ENCODE measurements at places on chromosomes 4 and X. TPM values are rescaled to one million over a fixed set of nuclear protein-coding genes. Genes with fewer than 3 reads are reported as not detected.

GRCh38 chrX:109635146-109635545, 10.2 kb upstream of the KCNE5 start:
- H3K36me3 ChIP-seq: no peaks in the 10 kb centered on the region
- no peak overlapping the region for H3K27ac ChIP-seq
- H3K27me3 ChIP-seq: no peaks in the 10 kb centered on the region
- H3K4me1 ChIP-seq: peaks cover 6% of the 10 kb centered on the region

DNA sequence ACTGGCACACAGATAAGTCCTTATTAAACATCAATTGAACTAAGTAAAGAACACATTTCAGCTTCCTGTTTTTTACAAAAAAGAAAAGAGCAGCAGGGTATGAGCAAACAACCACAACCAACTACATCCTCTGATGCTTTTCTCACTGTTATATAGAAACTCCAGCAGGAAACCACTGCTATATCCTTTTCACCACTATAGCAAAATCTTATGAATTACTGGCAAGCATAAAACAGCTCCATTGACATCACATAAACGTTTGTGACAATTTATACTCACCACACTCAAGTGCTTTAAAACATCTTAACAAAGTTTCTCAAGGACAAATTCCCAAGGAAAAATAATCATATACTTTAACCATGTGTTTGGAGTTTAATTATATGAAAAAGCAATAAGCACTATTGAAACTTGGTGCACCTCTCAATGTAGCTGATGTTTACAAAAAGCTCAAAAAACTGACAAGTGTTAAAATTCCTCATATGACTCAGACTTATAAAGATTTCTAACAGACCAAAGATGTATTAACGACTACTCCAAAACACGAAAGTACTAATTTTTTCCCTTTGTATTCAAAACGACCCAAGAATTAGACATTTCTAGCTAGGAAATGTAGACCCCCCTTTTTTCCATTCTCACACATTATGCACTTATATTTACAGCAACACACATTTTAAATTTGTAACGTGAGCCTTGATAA, 12.9 kb downstream of the GPRIN3 start:
- H3K4me3 ChIP-seq: peak overlapping the region; percentile 96
- no peaks in the 10 kb centered on the region for H3K27me3 ChIP-seq
- H3K36me3 ChIP-seq: no peaks in the 10 kb centered on the region
- peak overlapping the region; percentile 94 for H3K27ac ChIP-seq

DNA sequence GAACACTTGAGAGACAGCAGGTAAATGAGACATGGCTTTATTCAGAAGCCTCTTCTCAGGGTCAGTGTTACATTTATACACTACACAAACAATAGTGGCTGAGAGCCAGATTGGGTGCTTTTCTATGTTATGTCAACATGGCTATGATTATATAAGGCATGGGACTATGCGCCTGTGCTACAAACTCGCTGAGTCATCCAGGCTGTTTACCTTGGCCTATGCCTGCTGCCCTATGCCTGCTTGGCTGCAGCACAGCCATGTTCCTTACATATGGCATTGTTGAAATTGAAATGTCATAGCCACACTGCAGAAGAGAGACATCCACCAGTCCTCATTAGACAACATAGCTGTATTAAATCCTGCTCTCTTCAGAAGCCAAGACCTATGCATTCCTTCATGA, 236.3 kb upstream of the NWD2 start:
- no peaks in the 10 kb centered on the region for H3K27me3 ChIP-seq
- H3K4me1 ChIP-seq: no peaks in the 10 kb centered on the region
- DNase-seq: no peak
- H3K36me3 ChIP-seq: no peaks in the 10 kb centered on the region
- no peak overlapping the region for H3K4me3 ChIP-seq

GRCh38 chrX:39298821-39299220, 497.6 kb downstream of the MID1IP1 start:
- DNase-seq: no peak
- no peak overlapping the region for H3K4me3 ChIP-seq
- H3K36me3 ChIP-seq: no peaks in the 10 kb centered on the region
- H3K4me1 ChIP-seq: peaks cover 4% of the 10 kb centered on the region
- H3K27ac ChIP-seq: no peak overlapping the region

DNA sequence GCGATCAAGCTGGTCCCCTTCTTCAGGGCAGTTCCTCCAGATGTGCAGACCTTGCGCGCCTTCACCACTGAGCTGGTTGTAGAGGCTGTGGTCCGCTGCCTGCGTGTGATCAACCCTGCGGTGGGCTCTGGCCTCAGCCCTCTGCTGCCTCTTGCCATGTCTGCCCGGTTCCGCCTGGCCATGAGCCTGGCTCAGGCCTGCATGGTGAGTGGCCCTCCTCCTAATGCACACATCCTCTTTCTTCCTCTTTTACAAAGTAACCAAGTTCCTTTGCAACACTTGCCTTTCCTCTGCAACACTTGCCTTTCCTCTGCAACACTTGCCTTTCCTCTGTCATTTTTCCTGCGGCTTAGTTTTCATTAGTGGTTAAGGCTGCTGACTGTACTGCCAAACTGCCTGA, 1.8 kb downstream of the CCDC22 start:
- no peak for DNase-seq
- H3K36me3 ChIP-seq: no peaks in the 10 kb centered on the region
- H3K4me1 ChIP-seq: peaks cover 15% of the 10 kb centered on the region
- H3K27ac ChIP-seq: peak overlapping the region; percentile 1
- H3K27me3 ChIP-seq: no peaks in the 10 kb centered on the region

The UGT2B15 gene
- not detected for total RNA-seq

DNA sequence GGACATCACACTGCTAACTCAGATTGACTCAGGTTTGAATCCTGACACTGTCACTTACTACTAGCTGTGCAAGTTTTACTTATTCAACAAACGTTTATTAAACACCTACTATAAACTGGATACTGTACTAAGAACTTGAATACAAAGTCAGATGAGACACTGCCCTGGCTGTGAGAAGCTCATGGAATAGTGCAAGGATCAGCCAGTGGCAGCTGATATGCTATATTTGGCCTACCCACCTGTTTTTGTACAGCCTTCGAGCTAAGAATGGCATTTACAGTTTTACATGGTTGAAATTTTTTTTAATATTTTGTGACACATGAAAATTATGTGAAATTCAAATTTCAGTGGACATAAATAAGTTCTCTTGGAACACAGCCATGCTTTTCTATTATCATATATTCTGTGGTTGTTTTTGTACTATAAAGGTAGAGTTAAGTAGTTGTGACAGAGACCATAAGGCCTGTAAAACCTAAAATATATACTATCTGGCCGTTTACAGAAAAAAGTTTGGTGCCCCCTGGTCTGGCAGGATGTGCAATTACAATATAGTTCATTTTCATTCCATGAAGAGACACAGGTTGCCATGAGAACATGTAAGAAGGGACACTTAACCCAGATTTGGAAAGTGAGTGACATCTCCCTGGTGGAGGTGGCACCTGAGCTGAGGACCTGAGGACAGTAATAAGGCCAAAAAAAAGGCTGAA, 3.4 kb upstream of the SEC24D start:
- no peak overlapping the region for H3K4me3 ChIP-seq
- H3K27me3 ChIP-seq: no peaks in the 10 kb centered on the region
- H3K27ac ChIP-seq: no peak overlapping the region
- DNase-seq: no peak
- H3K4me1 ChIP-seq: peaks cover 14% of the 10 kb centered on the region

The CD99L2 gene
- 14.3 TPM for total RNA-seq

The RPS6KA6 gene
- total RNA-seq: 0.05 TPM

DNA sequence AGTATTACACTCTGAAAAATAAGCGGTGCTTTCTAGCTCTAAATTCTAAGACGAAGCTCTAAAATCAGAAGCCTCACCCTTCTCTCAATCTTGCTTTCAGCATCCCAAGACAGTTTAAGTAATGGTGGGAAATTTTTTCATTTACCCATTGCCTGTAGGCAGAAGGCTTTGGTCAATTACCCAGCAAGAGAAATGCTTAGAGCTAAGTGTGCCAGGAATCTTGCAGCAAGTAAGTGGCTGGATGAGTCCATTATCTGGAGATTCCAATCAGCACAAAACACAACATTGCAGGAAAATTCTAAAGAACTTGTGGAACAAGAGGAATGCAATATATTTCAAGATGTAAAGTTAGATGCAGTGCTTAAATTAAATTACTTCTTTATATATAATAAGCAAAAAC, 28.4 kb downstream of the USP26 start:
- DNase-seq: no peak
- no peak overlapping the region for H3K4me3 ChIP-seq
- no peaks in the 10 kb centered on the region for H3K36me3 ChIP-seq
- H3K27me3 ChIP-seq: no peaks in the 10 kb centered on the region
- H3K4me1 ChIP-seq: no peaks in the 10 kb centered on the region
- no peak overlapping the region for H3K27ac ChIP-seq

DNA sequence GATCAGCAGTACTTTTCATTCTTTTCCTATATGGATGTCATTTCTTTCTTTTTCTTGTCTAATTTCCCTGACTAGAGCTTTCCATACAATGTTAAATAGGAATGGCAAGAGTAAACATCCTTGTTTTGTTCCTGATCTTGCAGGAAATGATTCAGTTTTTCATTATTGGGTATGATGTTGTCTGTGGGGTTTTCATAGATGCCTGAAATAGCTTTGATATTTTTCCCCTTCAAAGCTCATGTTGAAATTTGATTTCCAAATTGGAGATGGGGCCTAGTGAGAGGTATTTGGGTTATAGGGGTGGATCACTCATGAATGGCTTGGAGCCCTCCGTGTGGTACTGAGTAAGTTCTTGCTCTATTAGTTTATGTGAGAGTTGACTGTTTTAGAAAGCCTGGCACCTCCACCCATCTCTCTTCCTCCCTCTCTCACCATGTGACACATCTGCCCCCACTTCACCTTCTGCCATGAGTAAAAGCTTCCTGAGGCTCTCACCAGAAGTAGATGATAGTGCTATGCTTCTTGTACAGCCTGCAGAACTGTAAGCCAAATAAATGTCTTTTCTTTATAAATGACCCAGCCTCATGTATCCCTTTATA, 22.3 kb upstream of the VSIG1 start:
- no peak for DNase-seq
- no peaks in the 10 kb centered on the region for H3K36me3 ChIP-seq
- peaks cover 50% of the 10 kb centered on the region for H3K4me1 ChIP-seq
- peak overlapping the region; percentile 81 for H3K4me3 ChIP-seq

DNA sequence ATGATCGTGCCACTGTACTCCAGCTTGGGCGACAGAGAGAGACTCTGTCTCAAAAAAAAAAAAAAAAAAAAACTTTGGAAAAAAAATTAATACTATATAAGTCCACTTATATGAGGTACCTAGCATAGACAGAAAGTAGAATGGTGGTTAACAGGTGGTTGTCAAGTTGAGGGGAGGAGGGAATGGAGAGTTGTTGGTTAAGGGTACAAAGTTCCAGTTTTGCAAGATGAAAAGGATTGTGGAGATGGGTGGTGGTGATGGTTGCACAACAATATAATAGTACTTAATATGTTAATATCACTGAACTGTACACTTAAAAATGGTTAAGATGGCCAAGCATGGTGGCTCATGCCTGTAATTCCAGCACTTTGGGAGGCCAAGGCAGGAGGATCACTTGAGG, 4.1 kb upstream of the IL9R start:
- DNase-seq: no peak
- H3K27me3 ChIP-seq: no peaks in the 10 kb centered on the region

The SAGE1 gene
- not detected for total RNA-seq

DNA sequence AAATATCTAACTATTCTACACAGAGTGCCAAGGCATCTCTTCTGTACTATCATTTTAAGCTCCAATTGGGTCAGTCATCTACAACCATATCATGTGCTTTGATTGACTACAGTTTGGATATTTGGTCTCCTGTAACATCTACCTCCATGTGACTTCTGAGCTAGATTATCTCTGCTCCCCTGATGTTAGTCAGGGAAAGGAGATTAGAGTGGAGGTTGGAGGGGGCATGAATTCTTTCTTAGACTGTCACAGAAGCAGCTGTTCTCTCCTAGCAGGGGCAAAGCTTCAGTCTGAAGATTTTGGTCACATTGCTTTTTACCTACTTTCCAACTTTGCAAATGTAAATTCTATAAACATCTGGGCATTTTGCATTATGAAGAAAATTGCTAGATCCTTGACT, 62.6 kb upstream of the C4orf54 start:
- H3K27me3 ChIP-seq: peaks cover 6% of the 10 kb centered on the region
- H3K4me1 ChIP-seq: no peaks in the 10 kb centered on the region
- no peak for DNase-seq
- no peak overlapping the region for H3K4me3 ChIP-seq
- H3K27ac ChIP-seq: no peak overlapping the region

- no peak overlapping the region for H3K27ac ChIP-seq
- no peaks in the 10 kb centered on the region for H3K27me3 ChIP-seq
- H3K4me1 ChIP-seq: no peaks in the 10 kb centered on the region
- DNase-seq: no peak
- no peaks in the 10 kb centered on the region for H3K36me3 ChIP-seq
- H3K4me3 ChIP-seq: no peak overlapping the region
Observed at GRCh38 chr4:137545461-137545861, 13.2 kb upstream of the PCDH18 start.

GRCh38 chr4:6198278-6198677, 2.1 kb downstream of the JAKMIP1 start:
- H3K36me3 ChIP-seq: peaks cover 3% of the 10 kb centered on the region
- peaks cover 47% of the 10 kb centered on the region for H3K4me1 ChIP-seq
- DNase-seq: peak; percentile 30
- H3K4me3 ChIP-seq: peak overlapping the region; percentile 73

The SLC38A5 gene
- total RNA-seq: 23.3 TPM

The DCAF4L1 gene
- total RNA-seq: 0.44 TPM

DNA sequence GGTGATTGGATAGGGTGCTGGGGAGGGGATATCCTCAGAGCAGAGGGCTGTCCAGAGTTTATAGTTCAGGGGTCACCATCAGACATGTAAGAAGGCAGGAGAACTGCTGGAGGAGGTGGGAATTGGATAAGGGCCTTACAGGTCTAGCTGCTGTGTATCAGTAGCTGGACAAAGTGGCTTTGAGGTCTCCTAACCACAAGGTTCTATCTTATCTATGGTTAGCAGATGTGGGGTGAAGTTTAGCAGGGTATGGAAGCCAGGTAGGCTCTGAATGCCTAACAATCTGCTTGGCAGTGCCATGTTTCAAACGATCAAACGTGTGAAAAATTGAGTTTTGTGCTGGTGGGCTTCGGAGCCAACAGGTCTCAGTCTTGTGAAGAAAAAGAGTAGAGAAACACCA, 32.1 kb upstream of the MAGEA8 start:
- DNase-seq: no peak
- H3K36me3 ChIP-seq: no peaks in the 10 kb centered on the region
- no peaks in the 10 kb centered on the region for H3K27me3 ChIP-seq
- no peak overlapping the region for H3K4me3 ChIP-seq
- no peaks in the 10 kb centered on the region for H3K4me1 ChIP-seq
- no peak overlapping the region for H3K27ac ChIP-seq

- H3K36me3 ChIP-seq: no peaks in the 10 kb centered on the region
- H3K4me1 ChIP-seq: peaks cover 7% of the 10 kb centered on the region
- H3K27ac ChIP-seq: no peak overlapping the region
- H3K27me3 ChIP-seq: no peaks in the 10 kb centered on the region
- H3K4me3 ChIP-seq: no peak overlapping the region
- no peak for DNase-seq
Observed at GRCh38 chrX:119694601-119695534, 1.9 kb upstream of the SEPTIN6 start.
